SIG-M5 (cell line): ENCODE measurements at places on chromosomes 2 and 18.

DNA sequence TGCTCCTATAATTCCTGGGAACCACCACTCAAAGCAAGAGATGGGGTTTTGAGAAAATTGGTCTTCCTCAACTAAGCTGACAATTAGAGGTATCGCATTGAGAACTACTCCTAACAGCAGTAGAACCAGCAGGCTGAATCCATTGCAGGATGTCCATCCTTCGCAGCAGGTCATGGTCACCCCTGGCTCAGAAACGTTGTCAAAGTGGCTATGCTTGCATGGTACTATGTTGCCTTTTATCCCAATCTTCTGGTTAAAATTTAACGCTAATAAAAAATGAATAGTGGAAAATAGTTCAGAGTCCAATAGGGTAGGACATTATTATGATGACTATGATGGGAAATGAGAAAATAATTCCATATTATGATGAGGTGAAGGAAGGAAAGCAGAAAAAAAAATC is at the start of gene TM4SF20:
TSS of gene TM4SF20 (minus strand) at position 212 of the 400 bp plus-strand sequence. CDS start at position 174, 38 bp downstream.
- no peak for DNase-seq

- DNase-seq, result no peak
Measured at GRCh38 chr2:203873461-203873860, 5.9 kb downstream of the CTLA4 start.

- no peak for DNase-seq
Measured at GRCh38 chr2:191114403-191114886, 36.3 kb downstream of the STAT4 start.

GRCh38 chr2:219736209-219736608 is 108.8 kb downstream of the SLC4A3 start:
- DNase-seq, result no peak

GRCh38 chr18:49321797-49322461 is 138.5 kb downstream of the DYM start:
- DNase-seq, result no peak

DNA sequence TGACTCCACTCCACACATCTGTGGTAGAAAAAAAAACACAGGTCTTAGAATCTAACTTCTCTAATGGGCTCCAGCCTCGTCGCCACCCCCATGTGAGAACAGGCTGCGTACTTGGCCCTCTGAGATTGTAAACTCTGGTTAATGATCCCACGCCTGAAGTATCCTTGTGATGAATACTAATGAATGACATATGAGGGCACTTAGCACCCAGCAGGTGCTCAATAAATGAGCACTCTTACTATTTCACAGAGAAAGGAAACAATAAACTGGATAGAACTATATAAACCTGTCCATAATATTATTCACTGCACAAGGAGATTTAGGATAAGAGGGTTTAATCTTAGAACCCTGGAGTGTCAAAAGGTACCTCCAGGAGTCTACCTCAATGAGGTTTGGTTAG is 310.1 kb upstream of the HNRNPA3 start:
- no peak for DNase-seq

GRCh38 chr2:48589170-48589767 is 28.4 kb upstream of the GTF2A1L start:
- DNase-seq, result no peak

GRCh38 chr2:161332371-161332967 is 24.2 kb downstream of the PSMD14 start:
- DNase-seq, result no peak

- no peak for DNase-seq
Measured at GRCh38 chr2:72211350-72211749, 63.7 kb upstream of the CYP26B1 start.

DNA sequence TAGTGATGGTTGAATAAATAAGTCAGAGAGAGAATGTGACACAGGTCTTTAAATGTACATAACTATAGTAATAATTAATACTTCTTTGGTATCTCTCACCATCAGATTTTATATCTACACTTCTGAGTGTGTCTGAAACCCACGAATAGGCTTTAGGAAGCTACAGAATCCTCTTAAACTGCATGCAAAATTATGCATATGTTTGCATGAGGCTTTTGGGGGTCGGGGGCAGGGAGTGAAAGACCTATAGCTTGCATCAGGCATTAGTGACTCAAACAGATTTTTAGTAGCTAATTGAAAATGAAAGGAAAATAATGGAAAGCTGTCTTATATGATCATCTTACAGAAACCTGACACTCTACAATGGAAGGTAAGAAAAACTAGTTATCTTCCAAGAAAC is 14.9 kb downstream of the LRPPRC start:
- no peak for DNase-seq

DNA sequence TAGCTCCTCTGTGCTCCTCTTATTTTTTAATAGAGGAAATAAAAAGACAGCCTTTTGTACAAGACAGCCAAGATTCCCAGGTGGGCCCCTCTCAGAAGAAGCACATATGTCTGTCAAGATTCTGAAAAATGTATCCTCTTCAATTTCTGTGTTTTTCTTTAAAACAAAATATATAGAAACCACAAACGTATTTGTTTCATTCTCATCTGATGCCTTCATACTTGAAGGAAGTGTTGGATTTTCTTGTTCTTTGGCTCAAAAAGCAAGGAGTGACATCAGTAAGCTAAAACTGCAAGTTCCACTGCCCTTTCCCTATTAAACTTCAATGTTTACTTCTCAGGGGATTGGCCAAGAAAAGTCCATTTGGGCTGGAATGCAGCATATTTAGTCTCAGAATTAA is 193.8 kb upstream of the OSR1 start:
- DNase-seq, result no peak

DNA sequence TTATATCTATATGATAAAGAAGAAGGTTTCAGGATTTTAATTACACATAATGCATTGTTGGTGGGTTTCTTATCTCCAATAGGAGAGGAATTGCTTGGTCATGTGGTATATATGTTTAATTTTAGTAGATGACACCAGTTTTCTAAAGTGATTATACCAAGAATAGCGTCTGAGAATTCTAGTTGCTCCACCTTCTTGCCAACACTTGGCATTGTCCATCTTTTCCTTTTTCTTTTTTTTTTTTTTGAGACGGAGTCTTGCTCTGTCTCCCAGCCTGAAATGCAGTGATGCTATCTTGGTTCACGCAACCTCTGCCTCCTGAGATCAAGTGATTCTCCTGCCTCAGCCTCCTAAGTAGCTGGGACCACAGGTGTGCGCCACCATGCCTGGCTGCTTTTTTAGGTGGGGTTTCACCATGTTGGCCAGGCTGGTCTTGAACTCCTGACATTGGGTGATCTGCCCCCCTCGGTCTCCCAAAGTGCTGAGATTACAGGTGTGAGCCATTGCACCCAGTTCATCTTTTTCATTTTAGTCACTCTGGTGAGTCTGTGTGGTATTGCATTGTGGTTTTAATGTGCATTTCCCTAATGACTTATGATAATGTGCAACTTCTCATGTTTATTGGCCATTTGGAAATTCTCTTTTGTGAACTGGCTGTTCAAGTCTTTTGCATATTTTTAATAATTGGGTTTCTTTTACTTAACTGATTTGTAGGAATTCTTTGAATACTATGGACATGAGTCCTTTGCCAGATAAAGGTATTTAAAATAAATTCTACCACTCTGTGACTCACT is 37.3 kb upstream of the ZNF512 start:
- no peak for DNase-seq

GRCh38 chr2:67879586-67880290 is 183.1 kb downstream of the C1D start:
- no peak for DNase-seq

DNA sequence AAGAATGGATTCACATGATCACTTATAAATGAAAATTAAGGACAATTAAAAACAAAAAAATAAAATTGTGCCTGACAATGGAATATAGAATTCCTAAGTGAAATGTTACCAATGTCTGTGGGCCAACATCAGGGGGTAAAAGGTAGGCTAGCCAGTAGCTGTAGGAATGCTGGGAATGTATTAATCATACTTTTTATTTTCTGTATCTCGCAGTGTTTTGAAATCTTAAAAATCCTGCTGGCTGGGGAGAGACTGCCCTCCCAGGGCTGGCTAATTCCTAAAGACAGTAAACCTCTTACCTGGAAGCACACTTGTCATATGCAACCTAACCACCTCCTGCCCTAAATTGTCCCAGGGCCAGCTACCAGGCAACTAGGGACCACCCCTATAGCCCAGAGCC is 69.8 kb downstream of the REV1 start:
- no peak for DNase-seq

DNA sequence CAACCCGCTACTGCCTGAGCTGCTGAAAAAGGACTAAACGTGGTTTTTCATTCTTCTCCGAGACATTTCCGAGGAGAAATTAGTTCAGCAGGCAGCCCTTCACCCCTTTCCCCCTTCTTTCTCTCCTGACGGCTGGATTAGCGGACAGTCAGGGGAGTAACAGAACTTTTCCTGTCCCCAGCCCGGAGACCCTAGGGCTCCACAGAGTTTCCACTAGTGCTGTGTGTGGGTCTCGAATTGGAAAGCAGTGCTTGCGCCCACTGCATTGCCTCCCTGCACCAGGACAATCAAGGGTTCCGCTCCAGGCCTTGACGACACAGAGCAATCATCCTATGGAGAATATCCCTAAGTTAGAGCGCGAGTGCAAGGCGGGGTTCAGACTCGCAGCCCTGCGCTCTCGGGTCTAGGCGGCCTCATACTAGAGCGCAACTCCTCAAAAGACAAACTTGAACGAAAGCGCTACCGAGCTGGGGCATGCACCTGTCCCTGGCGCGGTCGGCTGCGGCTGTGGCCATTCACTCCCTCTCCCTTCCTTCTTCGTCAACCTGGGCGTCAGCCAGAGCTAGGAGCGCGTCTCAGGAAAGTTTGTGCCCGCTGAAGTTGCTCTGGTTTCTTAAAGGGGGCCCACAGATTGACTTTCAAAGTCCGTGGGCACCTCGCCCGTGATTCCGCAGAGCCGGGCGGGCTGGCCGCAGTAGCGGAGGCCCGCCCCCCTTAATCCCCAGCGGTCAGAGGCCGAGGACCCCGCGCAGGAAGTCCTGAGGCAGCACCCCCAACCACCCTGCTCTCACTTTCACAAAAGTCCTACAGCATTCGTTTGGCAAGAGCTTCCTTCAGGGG is 801 bp downstream of the OSR1 start:
- DNase-seq, result no peak

GRCh38 chr2:165202239-165202638 is 1.6 kb downstream of the SCN3A start:
- no peak for DNase-seq

- no peak for DNase-seq
Measured at GRCh38 chr2:191617575-191617974, 60.4 kb upstream of the NABP1 start.

- no peak for DNase-seq
Measured at GRCh38 chr2:109435901-109436598, 177.7 kb downstream of the SEPTIN10 start.

DNA sequence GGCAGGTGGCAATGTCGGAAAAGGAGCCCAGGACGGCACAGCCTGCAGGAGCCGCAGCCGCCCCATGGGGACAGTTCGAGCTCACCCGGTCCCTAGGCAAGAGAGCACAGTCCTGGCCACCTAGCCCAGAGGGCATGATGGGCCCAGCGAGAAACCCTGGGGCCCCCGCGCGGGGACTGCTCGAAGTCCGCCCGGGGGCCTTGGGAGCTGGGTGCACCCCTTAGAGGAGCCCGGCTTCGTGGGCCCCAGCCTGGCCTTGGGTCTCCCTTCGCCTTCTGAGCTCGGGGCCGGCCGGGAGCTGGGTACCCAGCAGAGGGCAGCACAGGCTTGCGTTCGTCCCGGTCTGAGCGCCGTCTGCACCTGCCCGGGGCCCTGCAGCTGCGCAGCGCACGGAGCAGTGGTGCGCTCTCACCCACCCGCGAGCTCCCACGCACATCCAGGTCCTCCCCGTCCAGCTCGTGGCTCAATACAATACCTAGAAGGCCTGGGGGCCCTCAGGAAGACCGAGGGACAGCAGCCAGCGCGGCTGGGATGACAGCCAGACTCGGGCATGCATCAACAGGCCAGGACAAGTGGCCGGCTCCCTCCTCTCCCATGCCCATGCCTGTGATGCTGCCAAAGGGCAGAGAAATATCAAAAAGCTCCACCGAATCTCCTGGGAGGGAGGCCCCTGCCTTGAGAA is 96.2 kb upstream of the ZNF532 start:
- DNase-seq, result no peak

DNA sequence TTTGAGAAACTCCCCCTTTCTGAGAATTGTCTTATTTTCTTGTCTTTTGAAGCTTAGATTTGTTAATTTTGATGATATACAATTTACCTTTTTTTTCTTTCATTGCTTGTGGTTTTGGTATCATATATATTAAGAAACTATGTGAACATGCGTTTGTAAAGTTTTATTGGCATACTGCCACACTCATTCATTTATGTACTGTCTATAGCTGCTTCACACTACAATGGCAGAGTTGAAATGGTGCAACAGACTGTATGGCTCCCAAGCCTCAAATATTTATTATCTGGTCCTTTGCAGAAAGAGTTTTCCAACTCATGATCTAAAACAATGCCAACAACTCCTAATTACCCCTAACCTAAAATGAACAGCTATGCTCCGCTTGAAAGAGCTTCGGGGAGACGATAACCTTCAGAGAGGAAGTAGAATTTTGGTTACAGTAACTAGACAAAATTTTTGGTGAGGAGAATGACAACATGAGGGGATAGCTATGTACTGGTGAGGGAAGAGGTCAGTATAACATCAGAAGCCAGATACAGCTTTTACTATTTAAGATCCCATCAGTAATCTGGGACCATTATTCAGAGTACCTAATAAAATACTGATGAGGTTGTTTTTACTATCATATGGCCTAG is 16.1 kb downstream of the PPP3R1 start:
- no peak for DNase-seq

GRCh38 chr18:79882522-79883241 is 68.8 kb downstream of the SLC66A2 start:
- DNase-seq, result no peak
